ENCODE measurements at places on chromosomes 1 and 21.

GRCh38 chr1:108813326-108813725 is 43.6 kb downstream of the AKNAD1 start:
- DNase-seq = no peak

DNA sequence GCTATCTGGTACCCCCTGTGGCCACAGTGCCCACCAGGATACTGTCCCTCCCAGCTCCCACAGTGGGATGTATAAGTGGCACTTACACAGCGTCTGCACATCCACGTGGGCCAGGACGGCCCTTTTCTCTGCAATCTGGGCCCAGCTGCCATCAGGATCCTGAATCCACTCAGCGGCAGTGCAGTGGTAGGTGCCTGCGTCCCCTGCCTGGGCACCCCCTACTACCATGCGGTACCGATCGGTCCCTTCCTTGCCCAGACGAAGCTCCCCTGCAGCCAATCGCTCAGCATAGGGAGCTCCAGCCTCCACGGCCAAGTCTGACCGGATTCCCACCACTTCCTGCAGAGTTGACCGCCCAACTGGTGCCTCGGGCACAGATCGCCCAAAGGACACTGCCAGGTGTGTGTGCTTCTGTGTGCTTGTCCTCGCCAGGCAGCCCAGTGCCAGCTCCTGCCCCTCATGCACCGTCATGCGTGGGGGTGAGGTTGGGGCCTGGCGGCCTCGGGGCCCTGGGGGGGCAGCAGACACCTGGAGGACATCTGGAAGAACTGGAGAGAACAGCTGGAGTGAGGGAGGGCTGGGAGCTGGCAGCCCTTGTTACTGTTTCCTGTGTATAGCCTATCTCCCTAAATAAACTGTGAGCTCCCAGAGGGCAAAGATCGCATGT is 4.7 kb downstream of the IGSF8 start:
- DNase-seq = no peak

DNA sequence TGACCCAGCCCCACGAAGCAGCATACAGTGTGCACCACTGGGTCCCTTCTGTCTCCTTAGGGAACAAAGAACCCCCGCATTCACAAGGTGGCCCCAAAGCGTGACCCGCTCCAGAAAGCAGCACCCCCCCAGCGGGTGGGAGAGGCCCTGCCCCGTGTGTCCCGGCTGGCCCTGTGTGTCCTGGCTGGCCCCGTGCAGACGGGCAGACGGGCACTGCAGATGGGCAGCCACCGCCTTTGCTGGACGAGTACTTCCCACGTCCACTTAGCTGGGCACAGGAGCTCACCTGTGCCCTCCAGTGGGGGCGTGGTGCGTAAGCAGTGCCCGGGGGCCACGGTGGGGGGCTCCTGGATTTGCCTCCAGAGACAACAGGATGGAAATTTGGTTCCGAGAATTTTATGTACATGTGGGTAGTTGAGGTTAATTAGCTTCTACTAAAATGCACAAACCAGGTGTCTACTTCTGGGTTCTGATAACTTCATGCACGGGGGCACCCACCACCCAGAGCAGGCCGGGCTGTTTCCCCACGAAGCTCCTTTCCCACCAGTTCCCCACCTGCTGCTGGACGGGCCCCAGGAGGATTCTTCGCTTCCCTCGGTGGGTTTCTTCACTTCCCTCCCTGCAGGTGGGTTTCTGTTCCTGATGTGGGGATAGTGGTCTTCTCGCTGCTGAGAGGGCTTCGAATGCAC is 33.2 kb upstream of the SLC19A1 start:
- DNase-seq = no peak

DNA sequence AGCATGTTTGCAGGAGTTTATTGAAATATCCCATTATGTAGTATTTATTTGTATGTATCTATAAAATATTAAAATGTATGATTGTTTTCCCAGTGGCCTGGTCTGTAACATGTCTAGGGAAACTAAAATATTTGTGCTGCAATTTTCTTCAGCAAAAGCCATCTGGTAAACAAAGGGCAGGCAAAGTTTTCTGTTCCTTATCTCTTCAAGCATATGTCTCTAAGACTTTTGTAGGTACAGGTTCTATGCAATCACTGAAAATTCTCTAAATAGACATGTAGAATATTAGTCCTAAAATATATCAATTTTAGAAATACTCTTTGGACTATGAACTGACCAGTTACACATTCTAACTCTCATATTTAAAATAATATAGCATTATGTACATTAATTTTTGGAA is 585.8 kb upstream of the RGS18 start:
- DNase-seq = no peak

- no peak for DNase-seq
These were observed 60.8 kb upstream of the WLS start for GRCh38 chr1:68293122-68293521.

DNA sequence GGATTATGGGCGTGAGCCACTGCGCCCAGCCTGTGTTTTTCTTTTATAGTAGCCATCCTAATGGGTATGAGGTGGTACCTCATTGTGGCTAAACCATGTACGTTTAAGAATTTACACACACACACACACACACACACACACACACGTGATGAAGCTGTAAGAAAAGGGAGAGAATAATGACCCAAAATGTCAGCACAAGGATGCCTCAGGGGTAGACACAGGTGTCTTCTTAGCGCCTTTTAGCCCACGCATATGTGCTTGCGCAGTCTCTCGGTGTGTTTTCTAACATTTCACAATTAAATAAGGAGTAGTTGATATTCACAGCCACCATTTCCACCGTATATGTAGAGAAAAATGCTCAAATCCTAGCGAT is 782 bp upstream of the PFKL start:
- no peak for DNase-seq

DNA sequence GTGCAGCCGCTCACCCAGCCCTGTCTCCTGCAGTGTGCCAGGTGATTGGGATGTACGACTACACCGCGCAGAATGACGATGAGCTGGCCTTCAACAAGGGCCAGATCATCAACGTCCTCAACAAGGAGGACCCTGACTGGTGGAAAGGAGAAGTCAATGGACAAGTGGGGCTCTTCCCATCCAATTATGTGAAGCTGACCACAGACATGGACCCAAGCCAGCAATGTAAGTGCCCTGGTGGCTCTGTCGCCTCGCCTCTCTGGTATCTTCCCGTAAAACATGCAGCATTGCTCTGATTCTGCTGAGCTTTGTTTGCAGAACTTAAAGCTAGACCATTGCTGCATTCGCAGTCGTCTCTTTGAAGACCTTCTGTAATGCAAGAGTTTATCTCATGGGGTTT is 79.2 kb downstream of the ATP5PO start:
- DNase-seq = no peak

- DNase-seq = no peak
These were observed 20.2 kb downstream of the NFYC start for GRCh38 chr1:40711465-40712404.

GRCh38 chr1:10920063-10920626 is 92.3 kb upstream of the TARDBP start:
- DNase-seq = no peak

- no peak for DNase-seq
These were observed 38.2 kb downstream of the L1TD1 start for GRCh38 chr1:62232871-62233278.

DNA sequence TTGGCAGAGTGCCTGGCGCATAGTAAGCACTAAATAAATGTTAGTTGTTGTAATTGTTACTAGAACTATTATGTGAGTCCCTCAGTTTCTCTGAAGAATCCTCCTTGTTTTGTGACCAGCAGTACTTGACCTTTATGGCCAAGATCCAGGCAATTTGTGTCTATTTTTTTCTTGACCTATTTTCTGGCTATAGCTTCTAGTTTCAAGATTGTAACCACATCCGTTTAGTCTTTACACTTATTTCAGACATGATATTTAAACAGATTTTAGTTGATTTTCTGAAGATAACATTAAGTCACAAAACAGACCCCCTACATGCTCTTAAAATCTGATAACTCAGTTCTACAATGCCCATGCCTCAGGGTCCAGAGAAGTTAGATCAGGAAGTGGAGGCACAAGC is 50.3 kb downstream of the CDC7 start:
- DNase-seq = no peak

- no peak for DNase-seq
These were observed 17.9 kb upstream of the MIIP start for GRCh38 chr1:12001249-12001917.

- DNase-seq = peak; percentile 55
These were observed 5.0 kb upstream of the AHCYL1 start for GRCh38 chr1:109979489-109980091.

GRCh38 chr1:175794586-175794985 is 51.2 kb upstream of the TNR start:
- DNase-seq = no peak

DNA sequence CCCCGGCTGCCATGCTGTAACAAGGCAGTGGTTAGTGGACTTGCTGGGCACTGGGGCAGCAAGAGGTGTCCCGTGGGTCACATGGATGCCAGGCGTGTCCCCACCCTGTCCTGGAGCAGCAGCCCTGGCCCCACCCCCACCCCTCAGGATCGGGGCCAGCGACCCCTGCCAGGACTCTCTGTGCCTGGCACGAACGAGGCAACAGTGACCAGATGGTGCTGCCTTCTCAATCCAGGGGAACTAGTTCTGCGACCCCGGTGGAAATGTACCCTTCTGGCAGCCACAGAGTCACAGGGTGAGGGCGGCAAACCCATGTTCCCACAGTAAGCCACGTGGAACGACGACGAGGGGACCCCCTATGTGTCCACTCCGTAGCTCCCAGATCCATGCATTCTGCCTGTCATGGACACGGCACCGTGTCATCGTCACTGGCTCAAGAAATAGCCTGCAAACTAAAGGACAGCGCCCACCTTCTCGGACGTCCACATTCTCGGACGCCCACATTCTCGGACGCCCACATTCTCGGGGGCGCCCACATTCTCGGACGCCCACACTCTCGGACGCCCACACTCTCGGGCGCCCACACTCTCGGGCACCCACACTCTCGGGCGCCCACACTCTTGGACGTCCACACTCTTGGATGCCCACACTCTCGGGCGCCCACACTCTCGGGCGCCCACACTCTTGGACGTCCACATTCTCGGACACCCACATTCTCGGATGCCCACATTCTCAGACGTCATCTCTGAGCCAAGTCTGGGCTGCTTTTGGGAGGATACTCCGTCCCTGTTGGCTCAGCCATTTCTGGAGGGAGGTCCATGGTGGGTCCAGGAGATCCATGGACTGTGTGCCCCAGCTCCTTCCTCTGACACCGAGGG is 19.6 kb upstream of the ACTRT2 start:
- no peak for DNase-seq

DNA sequence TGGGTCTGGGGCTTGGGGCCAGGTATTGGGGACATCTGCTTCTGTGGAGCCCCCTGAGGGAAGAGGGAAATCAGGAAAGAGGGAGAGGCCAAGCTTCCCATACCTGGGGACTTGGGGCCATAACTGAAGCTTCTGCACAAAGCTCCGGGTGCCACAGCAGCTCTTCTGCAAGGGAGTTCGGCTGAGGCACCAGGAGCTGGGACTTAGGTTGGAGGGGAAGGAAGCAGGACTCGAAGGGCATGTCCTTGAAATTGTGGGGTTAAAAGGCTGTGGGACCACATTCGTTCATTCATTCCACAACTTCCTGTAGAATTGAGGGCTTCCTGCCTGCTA is 1.7 kb upstream of the EPS8L3 start:
- DNase-seq = no peak

GRCh38 chr1:231176421-231176820 is 14.6 kb downstream of the TRIM67 start:
- no peak for DNase-seq

DNA sequence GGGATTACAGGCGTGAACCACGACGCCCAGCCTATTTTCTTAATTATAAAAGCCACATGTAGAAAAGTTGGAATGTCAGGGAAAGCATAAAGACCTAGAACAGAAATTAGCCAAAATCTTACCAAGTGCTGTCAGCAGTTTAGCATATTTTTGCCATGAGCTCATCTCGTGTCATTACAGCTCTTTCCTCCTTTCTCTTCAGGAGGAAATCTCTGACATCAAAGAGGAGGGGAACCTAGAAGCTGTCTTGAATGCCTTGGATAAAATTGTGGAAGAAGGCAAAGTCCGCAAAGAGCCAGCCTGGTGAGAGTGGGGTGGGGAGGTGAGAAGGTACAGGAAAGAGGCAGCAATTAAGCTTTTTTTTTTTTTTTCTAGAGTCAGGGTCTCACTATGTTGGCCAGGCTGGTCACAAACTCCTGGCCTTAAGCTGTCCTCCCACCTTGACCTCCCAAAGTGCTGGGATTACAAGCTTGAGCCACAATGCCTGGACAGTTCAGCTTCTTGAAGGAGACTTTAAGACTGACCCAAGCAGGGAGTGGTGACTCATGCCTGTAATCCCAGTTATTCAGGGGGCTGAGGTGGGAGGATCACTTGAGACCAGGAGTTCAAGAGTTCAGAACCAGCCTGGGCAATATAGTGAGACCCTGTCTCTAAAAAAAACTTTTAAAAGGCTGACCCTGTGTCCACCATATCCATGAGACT is 8.4 kb upstream of the BGLAP start:
- peak; percentile 75 for DNase-seq

DNA sequence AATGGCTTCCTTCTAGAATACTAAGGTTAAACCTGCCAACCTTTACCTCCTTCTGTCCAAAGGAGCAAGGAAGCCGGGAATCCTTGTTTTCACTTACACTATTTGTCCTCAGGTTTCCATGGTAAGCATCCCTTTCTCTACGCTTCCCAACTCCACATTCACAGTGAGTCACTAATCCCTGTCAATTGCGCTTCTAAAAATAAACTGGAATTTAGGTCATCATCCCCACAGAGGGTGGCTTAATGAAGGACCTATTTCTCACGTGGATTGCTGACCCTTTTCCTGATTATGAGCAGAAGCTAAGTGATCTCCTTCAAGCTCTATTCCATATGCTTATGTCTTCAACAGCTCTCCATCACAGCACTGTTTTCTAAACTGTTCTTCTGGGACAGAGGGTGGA is 39.9 kb upstream of the ABCA4 start:
- DNase-seq = peak; percentile 33

- DNase-seq = no peak
These were observed 17.3 kb downstream of the CHD5 start for GRCh38 chr1:6162773-6163172.

GRCh38 chr21:31941694-31942093 is 68.9 kb downstream of the HUNK start:
- no peak for DNase-seq

GRCh38 chr21:38297194-38297631 is 40.4 kb downstream of the KCNJ15 start:
- DNase-seq = peak; percentile 20

DNA sequence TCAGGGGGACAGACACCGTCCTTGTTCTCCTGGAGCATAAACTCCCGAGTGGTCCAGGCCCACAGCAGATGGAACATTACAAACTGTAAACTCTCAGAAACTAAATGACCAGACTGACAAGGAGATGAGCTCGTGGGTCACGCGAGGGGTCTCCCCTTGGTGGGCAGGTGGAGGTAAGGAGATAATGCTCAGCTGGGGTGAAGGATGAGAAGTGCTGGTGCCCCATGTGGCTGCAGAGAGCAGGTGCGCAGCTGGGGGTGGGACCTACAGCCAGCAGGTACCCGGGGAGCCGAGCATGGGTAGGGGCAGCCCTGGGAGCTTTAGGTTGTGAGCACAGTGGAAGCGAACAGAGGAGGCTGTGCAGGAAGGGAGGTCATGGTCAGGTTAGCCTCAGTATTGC is 40.1 kb downstream of the AJAP1 start:
- no peak for DNase-seq

Data from AG08396 (cell line).